HL-60 (cell line): ENCODE measurements at places on chromosomes 6 and 20.

GRCh38 chr20:48403167-48403761, 424.5 kb downstream of the PREX1 start:
- no peak for DNase-seq

DNA sequence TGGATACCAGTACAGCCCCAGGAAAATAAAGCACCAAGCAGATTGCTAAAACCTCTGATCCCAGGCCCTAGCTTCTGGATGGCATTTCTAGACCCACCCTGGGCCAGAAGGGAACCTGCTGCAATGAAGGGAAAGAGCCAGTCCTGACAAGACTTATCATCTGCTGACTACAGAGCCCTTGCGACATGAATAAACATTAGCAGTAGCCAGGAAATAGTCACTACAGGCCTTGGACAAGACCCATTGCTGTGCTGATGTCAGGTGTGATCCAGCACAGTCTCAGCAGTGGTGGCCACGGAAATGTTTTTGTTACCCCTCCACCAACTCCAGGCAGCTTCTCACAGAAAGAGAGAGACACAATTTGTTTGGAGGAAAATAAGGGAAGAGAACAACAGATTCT, 399.3 kb downstream of the HAO1 start:
- DNase-seq, result no peak

GRCh38 chr6:168725802-168726201, 284.8 kb downstream of the SMOC2 start:
- no peak for DNase-seq

DNA sequence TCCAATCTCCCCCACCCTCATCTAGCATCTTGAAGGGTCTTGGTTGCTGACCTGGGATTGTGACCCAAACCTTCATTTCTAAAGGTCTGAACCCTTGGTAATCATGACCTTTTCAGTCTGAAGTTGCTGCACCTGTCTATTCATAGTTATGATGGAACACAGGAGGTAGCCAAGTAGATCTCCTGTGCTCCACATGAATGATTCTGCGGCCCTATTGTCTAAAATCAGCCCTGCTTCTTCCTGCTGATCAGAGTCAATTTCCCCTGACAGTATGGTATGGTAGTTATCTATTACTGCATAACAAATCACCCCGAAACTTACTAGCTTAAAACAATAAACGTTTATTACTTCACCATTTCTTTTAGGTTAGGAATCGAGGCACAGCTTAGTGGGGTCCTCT, 9.0 kb downstream of the OR2B6 start:
- no peak for DNase-seq

DNA sequence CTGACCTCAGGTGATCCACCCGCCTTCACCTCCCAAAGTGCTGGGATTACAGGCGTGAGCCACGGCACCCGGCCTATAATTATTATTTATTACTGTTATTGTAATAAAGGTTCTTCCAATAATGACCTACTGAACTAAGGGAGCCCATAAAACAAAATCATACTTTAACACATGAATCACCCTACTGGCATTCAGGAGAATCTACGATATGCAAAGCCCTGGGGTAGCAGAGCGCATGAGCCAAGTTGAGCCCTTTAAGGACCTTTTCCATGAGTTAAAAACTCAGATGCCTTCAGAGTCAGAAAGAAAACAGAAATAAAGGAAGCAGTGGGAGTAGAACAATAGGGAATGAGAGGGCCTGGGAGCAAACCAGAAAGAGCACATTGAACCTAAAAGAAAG, 41.5 kb downstream of the SNRPB start:
- DNase-seq, result no peak

DNA sequence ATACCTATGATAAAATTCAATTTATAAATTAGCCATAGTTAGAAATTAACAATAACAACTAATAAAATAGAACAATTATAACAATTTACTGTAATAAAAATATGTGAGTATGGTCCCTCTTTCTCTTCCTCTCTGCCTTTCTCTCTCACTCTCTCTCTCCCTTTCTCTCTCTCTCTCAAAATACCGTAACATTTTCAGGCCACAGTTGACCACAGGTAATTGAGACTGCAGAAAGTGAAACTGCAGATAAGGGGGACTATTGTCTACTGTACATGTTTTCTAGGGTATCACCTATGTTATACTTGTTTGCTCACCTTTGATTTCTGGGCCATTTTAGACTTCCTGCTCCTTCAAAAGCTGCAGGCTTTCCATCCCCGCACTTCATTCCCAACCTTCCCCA, 46.8 kb downstream of the LY86 start:
- DNase-seq, result no peak

- no peak for DNase-seq
Measured at GRCh38 chr20:16405254-16405653, 168.0 kb downstream of the KIF16B start.

DNA sequence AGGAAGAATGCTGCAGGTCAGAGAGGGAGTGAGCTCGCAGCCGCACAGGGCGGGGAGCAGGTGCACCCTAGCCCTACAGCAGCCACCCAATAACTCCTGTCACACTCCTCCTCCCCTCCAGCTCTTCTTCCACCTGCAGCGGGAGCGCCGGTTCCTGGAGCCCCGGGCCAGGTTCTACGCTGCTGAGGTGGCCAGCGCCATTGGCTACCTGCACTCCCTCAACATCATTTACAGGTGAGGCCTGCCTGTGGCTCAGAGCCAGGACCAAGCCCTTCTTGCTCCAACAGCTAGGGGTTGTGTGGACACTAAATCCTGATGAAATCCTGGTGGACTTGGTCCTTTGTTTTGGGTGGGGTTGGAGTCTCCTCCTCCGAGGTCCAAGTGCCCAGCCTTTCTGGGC, 11.7 kb downstream of the SGK2 start:
- DNase-seq, result no peak
